ENCODE measurements at places on chromosomes 3 and 15.

DNA sequence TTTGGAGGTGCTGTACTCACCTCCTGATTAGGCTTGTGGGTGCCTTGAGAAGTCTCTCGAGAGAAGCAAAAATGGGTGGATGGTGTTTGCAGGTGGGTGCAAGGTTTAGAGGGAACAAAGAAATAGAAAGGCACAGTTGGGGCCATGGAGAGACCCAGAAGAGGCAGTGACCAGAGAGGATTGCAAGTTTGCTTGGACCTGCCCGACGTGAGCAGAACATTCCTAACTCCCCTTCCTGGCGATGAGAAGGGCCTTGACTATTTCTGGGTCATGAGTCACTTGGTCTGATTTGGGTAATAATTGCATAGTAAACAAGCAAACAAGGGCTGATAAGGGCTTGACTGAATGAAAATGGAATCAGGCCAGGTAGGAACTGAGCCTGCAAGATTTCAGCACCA lies 7.0 kb upstream of the CTSH start:
- DNase-seq: no peak

- no peak for DNase-seq
These were observed 36.5 kb downstream of the ATOSA start for GRCh38 chr15:52642386-52643361.

GRCh38 chr3:88812576-88812975 lies 294.8 kb upstream of the EPHA3 start:
- DNase-seq: no peak

- DNase-seq: no peak
These were observed 391.4 kb upstream of the FRG2C start for GRCh38 chr3:75272691-75273090.

DNA sequence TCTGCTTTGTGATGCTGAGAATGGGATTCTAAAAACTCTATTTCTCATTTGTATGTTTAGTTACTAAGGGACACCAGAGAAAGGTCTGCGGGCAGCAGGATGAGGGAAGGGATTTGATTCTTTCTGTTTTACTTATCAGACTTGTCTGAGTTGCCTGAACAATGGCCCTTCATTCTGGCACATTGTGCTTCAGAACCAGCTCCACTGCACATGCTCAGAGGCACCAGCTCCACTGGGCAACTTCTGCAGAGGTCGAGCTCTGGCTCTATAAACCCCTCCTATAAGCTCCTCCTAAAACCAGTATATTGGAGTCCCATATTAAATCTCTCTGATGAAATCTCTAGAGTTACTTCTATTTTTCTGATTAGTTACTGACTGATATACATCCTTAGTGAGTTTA lies 453.2 kb upstream of the CDIN1 start:
- no peak for DNase-seq

- no peak for DNase-seq
These were observed 200.7 kb upstream of the NSMCE3 start for GRCh38 chr15:29470311-29470710.

GRCh38 chr3:124266487-124266886 lies 274.6 kb upstream of the ROPN1 start:
- DNase-seq: no peak

GRCh38 chr3:183904833-183905780 lies 20.4 kb upstream of the PARL start:
- no peak for DNase-seq

DNA sequence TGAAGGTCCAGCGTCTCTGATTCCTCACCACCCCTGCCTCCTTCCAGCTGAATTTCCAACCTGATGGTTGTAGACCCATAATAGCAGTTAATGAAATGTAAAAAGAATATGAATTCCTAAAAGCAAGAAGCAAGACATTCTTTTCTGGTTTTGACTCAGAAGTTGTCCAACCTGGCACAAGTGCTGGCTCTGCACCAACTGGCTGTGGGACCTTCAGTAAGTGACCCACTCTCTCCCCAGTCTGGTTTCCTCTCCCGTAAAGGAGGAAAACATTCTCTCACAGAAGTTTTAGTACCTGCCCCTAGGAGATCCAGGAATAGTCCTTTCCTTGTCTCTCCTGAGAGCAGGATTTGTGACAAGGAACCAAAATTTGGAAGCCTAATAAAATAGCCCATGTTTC lies 236.9 kb upstream of the TRIM42 start:
- DNase-seq: no peak

GRCh38 chr3:140599496-140599895 lies 78.4 kb upstream of the TRIM42 start:
- no peak for DNase-seq

DNA sequence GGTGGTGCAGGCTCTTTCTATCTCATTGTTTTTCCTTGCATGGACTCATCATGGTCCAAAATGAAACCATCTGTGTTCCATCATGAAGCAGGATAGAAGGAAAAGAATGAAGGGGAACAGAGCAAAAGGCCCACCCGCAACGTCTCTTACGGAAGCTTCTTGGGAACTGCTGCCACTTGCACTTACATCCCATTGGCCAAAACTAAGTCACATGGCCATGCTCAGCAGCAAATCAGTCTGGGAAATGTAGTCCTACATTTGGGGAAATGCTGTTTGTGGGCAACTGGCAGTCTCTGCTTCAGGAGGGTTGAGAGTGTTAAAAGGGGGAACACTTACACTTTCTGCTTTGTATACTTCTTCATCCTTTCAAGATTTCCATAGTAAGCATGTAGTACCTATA lies 191.6 kb downstream of the SV2B start:
- no peak for DNase-seq

DNA sequence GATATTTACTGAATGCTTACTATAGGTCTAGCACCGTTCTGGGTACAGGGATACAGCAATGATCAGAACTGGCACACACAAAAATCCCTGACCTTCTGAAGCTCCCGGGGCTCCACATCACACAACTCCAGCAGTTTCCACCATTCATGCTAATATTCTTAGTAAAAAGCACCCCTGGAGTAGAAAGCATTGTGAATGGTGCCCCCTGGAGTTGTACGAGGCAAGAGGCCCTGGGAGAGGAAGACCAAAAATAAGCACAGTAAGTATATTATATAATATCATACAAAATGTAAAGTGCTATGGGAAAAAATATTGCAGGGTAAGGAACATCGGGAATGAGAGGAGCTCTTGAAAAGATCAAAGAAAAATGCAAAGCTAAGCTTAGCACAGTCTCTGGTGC lies 790 bp upstream of the SRGAP3 start:
- no peak for DNase-seq

GRCh38 chr3:17302774-17303173 lies 418.0 kb downstream of the PLCL2 start:
- no peak for DNase-seq

GRCh38 chr15:35320158-35320780 lies 225.7 kb downstream of the DPH6 start:
- no peak for DNase-seq

GRCh38 chr3:172098698-172099494 lies 59.5 kb downstream of the FNDC3B start:
- no peak for DNase-seq

DNA sequence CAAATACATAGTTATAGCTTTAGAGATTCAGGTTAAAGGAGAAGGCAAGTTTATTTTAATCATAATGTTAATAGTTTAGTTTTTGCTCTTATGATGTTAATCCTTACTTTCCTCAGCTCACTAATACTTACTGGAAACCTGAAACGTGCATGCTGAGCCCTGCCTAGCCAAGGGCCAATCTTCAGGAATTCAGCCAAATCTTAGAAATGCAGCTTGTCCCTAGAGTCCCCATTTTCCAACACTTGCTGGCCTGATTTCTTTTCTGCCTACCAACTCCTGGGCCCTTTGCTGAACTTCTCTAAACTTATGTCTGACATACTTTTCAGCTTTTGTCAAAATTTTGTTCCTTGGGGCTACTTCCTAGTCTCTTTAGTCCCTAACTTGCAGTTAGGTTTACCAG lies 22.8 kb downstream of the BCHE start:
- DNase-seq: no peak

DNA sequence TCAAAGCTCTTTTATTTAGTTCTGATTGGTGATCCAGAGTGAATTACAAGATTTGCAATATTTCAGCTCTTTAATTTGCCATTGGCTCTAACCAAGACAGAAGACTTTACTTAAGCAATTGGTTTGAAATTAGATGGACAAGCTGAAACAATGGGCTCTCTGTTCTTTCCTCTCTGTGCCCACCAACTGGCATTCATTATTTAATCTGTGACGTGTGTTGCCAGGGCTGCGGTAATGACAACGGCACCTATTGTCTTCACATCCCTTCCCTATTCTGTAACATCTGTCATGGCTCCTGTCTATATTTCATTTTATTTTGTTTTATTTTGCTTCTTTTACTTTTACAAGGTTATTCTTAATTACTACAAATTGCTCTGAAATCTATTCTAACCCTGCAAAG lies 33.9 kb downstream of the PLD1 start:
- no peak for DNase-seq

GRCh38 chr3:152558386-152558785 lies 276.5 kb upstream of the P2RY1 start:
- DNase-seq: peak; percentile 38

DNA sequence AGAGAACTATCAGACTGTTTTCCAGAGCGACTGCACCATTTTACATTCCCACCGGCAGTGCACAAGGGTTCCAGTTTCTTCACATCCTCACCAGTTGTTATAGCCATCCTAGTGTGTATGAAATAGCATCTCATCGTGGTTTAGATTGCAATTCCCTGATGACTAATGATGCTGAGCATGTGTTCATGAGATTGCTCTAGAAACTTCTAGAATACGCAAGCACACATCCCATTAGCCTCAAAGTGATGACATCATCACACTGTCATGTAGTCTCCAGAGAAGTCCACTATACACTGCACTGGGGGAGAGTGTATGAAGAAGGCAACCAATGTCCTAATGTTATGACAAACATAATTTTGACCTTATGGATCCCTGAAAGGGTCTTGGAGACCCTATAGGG lies 30.1 kb downstream of the FBLN2 start:
- no peak for DNase-seq

GRCh38 chr3:101248736-101249135 lies 71.6 kb downstream of the IMPG2 start:
- DNase-seq: no peak

DNA sequence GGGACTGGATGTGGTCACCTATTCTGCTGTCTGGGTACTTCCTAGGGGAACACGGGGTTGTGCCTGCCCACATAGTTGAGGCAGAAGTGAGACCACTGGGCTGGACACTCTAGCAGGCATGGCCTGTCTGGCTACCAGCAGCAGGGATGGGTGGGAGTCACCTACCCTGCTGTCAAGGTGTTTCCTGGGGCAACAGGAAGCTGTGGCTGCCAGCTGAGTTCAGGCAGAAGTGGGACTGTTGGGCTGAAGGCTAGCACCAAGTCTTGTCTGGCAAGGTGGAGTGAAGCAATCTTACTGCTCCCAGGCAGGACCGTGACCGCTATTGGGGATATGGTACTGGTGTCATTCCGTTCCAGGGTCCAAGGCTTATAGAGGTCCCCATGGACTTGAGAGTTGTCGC lies 20.3 kb upstream of the ZDHHC23 start:
- no peak for DNase-seq

GRCh38 chr15:39661776-39662175 lies 80.9 kb downstream of the THBS1 start:
- DNase-seq: no peak

GRCh38 chr3:79380581-79380980 lies 387.2 kb downstream of the ROBO1 start:
- DNase-seq: no peak

DNA sequence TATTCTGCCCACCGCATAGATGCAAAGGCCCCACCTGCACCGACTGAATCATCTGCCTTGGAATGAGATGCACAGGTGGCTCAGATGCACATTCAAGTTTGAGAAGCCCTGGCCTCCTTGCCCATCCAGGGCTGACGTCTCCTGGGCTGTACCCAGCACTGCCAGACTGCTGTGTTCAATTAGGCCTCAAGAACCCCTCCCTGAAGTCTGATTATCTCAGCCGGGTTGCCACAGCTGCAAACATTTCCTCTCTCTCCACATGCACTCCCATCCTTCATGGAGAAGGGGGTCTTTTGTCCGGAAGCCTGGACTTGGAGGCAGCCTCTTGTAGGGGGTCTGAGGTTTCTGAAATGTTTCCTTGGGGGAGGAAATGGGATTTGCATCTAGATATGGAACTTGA lies 459.4 kb upstream of the PROK2 start:
- DNase-seq: no peak

DNA sequence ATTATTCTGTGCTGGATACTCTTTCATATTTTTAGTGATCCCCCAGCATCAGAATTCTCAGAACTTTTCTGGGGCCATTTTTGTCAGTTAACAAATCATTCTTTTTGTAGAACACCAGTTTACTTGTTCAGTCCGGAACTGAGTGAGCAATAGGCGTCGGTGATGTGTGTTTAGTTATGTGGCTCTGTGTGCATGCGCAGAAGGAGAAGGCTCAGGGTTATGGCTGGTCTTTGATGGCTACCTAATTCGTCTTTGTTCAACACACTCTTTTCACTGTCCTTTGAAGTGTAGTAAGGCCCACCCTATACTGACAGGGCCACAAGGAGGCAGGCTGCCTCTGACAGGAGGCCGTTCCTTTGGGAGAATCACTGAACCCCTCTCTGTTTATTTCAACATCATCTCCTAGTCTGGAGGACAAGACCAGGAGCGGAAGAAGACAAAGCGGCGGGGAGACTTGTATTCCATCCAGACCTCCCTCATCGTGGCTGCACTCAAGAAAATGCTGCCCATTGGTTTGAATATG lies 158.2 kb upstream of the CHRM5 start:
- no peak for DNase-seq

GRCh38 chr3:194750491-194750828 lies 64.8 kb downstream of the FAM43A start:
- DNase-seq: no peak

- no peak for DNase-seq
These were observed 7.0 kb downstream of the SLC6A20 start for GRCh38 chr3:45789235-45789812.

DNA sequence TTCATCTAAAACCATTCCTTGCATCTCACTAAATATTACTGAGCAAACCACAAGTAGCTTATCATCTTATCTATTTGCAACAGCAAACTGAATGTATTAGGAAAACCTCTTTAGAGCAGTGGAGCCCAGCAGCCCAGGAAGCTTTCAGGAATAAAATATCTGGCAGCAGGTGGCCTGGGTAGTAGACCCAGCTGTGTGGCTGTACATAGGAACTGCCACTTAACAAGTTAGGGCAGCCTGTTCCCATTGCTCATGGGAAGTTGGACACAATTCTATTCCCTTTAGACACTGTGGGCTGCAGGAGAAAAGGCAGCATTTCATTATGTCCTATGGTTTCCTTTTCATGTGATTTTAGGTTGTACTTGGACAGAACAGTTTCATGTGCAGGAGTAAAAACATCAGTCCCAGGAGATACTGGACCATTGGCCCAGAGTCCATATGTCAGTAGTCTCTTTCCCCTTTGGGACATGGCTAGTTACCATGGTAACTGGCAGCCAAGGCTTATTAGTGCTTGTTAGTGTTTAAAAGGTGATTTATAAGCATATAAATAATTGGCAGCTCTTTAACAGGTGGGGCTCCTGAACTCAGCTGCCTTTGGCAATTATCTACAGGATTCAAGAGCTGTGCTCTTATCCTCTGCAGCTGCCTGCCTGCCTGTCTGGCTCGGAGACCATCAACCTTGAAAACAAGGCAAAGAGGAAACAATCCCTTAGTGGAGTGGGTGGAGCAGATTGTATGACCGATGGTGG lies 28.9 kb upstream of the LSAMP start:
- DNase-seq: no peak

GRCh38 chr3:124577494-124578167 lies 152.6 kb upstream of the UMPS start:
- DNase-seq: no peak
